ENCODE measurements at places on chromosomes 5 and 9.

DNA sequence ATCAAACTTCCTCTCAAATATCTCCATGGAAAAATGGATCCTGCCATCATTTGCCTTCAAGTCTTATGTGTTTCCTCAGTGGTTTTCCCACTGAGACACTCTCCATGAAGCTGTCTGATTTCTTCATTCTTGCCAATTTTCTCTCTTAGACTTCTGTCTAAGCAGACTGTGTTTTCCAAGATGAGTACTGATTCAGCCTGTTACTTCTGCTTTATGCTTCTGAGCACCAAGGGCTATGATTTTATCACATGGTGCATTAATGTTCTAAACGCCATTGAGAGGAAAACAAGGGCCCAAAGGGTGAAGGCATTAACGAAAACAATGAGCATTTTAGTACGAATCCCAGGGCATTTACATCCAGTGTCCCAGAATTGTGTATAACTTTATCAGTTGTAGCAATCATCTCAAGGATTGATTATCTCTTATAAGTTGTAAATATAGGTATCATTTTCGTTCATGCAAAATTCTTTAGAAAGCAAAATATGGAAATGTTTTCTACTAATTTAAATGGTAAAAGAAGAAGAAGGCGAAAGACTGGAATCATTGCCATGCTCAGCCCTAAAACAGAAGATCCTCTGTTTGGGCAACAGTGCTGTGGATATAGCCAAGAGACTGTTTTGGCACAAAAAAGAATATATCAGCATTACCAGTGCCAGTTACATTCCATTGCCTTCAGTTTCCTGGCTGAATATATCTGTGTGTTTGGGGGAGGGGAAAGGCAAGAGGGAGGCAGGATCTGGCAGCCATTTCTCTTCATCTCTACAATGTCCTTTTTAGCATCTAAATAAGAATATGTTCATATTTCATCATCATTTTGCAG is 537.6 kb downstream of the ANXA1 start:
- no peak for DNase-seq

GRCh38 chr9:73143711-73144328 is 7.8 kb upstream of the ANXA1 start:
- no peak for DNase-seq

- no peak for DNase-seq
Measured at GRCh38 chr5:156815988-156816599, 34.0 kb upstream of the PPP1R2B start.

- DNase-seq, result no peak
Measured at GRCh38 chr5:38737976-38738375, 107.8 kb upstream of the OSMR start.

DNA sequence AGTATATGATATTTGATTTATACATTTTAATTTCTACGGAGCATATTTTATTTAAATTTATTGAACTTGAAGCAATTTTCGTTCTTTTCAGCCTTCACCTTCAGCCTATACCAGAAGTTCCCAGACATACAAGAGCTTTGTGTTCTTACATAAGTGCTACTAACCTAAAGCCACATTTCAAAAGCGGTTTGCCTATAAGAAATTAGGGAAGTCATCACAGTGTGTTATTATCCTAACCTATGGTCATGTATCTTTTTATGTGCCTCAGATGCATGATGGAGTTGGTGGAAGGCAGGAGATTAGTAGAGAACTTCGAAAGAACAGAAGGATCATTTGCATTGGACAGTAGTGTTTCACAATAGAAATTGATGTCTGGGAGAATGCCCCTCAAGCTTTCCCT is 3.1 kb downstream of the KIF2A start:
- DNase-seq, result no peak

GRCh38 chr5:9785751-9786150 is 155.6 kb upstream of the TAS2R1 start:
- no peak for DNase-seq

DNA sequence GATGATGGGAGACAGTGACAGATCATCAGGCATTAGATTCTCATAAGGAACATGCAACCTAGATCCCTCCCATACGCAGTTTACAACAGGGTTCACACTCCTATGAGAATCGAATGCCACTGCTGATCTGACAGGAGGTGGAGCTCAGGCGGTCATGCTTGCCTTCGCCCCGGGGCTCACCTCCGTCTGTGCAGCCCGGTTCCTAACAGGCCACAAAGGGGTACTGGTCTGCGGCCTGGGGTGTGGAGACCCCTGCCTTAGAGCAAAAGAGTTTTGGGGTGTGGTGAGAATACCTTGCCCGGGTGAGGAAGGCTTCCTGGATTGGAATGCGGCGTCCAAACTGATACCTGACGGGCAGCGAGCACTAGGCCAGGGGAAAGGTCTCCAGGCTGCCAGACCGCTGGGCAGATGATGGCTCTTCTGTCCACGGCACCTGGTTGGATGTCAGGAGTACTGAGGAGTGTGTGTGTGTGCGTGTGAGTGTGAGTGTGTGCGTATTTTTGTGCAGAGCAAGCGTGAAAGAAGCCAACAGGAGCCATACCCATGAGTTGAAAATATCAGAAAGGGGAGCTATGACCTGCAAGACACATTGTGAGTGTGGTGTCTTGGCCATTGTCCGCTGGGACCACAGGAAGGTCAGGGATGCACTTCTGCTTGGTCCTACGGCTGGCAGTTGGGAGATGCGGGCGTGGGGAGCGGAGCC is 55.4 kb downstream of the ACER2 start:
- DNase-seq, result no peak

- no peak for DNase-seq
Measured at GRCh38 chr5:13771011-13771571, 173.4 kb downstream of the DNAH5 start.

DNA sequence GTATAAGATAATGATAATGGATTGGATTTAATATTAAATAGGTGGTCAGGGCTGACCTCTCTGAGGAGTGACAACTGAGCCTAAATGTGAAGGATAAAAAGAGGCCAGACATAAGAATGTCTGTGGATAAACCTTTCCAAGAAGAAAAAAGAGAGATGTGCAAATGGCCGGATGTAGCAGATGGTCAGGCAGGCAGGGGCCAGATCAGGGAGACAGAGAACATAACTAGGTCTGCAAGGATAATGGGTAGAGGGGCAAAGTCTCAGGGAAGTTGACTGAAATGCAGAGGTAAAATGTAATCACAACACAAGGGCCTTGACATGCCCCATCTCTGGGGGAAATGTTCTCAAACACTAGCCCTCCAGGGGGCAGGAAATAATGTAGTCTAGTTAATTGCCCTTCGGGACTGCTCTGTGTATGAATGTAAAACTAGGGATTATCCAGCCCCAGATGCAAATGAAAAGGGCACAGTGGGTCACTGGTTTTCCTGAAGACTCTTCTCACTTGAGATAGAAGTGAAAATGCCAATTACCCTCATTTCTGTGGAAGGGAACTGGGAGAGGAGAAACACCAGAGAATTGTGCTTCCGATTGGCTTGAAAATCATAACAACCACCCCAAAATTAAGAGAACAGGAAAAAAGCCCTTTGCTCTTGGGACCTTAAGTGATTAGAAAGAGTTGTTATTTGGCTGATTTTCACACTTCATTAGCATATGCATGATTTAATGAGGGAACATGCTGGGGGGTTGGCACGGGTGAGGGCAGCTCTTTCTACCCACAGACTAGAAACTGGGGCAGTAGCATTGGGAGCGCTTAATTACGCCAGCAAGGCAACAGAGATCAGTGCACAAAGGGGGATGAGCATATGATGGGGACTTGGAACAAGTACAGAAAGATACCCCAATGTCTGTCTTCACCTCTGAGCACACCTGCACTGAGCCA is 88.6 kb downstream of the PPP2R2B start:
- no peak for DNase-seq

DNA sequence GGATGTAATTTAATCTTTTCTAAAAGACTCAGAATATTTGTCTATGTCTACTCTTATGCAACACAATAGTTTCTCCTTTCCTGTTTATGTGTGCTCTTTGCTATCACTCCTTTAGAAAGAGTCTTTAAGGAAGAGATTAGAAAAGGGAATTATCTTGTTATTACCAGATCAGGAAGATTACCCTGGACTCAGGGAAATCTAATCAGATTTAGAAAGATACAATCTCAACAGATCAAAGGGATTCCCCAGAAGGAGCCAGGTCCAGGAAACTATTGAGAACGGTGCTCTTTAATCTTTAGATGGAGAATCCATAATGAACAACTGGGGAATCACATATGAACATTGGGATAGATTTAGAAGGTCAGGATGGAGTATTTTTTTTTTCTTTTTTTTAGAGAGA is 32.4 kb upstream of the ZFR start:
- no peak for DNase-seq

DNA sequence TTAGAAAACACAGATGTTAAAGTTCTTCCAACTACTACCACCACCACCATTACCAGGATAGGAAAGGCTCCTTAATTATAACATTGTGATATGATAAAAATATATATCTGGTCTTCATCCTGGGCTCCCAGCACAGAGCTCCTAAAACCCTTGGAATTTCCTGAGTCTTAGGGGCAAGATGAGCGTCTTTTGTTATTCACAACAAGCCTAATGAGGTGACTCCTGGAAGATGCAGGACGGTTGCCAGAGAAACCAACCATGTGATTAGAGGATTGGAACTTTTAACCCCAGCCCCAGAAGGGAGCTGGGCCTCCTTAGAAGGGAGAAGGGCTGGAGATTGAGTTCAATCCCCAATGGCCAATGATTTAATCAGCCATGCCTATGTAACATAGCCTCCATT is 148.0 kb upstream of the ADRA1B start:
- no peak for DNase-seq

GRCh38 chr9:36064448-36065037 is 27.8 kb downstream of the RECK start:
- no peak for DNase-seq

DNA sequence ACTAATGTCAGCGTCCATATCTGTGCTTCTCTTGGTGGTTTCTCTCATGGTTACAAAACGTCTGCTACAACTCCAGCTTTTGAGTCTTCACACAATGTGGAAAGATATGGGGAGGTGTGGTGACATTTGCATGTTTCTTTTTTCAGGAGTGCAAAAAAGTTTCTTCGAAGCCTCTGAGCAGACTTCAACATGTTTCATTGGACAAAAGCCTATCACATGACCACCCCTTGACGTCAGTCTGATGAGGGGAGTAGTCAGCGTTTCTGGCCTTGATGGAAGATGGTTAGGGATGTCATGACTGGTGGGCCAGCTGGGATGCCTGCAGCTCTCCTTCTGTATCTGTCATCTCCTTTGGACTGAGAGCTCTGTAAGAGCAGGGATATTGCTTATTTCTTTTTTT is 61.4 kb downstream of the PTPDC1 start:
- no peak for DNase-seq

- no peak for DNase-seq
Measured at GRCh38 chr5:68922172-68922987, 171.4 kb upstream of the SLC30A5 start.

GRCh38 chr9:107460153-107461023 is 29.2 kb downstream of the KLF4 start:
- DNase-seq, result no peak

DNA sequence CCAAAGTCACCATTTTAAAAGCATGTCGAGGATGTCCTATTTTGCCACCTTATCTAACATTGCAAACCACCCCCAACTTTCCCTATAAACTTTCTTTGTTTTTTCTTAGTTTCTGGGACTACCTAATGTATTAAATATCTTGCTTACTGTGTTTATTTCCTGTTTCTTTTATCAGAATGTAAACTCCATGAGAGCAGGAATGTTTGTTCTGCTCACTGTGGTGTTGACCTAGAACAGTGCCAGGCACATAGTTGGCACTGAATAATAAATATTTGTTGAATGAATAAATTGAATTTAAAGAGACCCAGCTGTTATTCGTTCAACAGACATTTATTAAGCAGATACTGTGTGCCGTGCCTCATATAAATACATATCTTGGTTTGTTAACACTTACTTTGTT is 35.2 kb downstream of the MACIR start:
- DNase-seq, result no peak

Data from stimulated activated CD8-positive, alpha-beta memory T cell treated with anti-CD3 and anti-CD28 coated beads, Interleukin-4, amount 100 ng/mL, for 24 hours (primary cell).